ENCODE measurements at places on chromosomes 2 and 18.
A peak's percentile ranks its signal among the peaks of the same experiment; 100 is the strongest.

GRCh38 chr2:200161458-200161857 is 145.0 kb upstream of the SPATS2L start:
- DNase-seq: no peak

GRCh38 chr2:19799881-19800780 is 101.7 kb downstream of the TTC32 start:
- DNase-seq: no peak

- DNase-seq: no peak
Measured at GRCh38 chr2:219453671-219454590, 19.3 kb downstream of the SPEG start.

DNA sequence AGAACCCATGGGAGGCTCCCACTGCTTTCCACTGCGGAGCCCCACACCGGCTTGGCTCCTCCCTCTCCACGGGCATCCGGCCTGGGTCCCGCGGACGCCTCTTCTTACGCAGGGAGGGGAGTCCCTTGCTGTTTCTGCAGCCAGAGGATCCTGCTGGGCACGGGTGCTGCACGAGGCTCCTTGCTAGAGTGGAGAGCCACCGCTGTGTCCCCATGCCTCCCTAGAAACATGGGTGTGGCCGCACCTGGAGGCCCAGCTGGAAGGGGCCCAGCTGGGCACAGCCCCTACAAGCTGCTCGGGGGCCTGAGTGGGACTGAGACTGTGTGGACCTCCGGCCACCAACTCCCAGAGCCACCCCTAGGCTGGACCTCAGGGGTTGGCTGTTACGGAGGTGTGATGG is 67.7 kb upstream of the GPC1 start:
- no peak for DNase-seq

DNA sequence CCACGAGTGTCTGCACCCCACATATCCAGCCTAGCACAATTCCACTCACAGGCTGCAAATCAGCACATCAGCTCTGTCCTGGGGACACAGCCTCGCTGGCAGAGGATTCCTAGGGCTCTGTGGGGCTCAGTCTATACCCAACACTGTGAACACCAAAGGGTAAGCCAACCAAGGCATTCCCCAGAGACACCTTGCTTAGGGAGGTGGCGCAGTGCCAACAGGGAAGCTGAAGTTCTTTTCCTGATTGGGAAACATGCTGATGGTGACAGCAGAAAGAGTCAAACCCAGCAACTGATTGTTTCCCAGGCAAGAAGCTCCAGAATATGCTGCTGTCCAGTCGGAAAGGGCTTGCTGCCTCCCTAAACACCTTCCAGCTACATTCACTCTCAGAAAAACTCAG is 55.8 kb downstream of the TTC32 start:
- no peak for DNase-seq

GRCh38 chr2:15745907-15746702 is 154.4 kb downstream of the DDX1 start:
- no peak for DNase-seq

DNA sequence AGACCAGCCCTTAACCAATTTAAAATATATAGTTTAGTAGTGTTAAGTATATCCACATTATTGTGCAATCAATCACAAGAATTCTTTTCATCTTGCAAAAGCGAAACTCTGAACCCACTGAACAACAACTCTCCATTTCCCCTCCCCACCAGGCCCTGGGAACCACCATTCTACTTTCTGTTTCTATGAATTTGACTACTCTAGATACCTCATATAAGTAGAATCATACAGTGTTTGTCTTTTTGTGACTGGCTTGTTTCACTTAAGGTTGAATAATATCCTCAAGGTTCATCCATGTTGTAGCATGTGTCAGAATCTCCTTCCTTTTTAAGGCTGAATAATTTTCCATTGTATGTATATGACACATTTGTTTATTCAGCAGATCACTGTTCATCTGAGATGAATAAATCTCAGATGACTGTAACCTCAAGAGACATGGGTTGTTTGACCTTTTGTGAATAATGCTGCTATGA is 8.1 kb upstream of the SOS1 start:
- DNase-seq: no peak

DNA sequence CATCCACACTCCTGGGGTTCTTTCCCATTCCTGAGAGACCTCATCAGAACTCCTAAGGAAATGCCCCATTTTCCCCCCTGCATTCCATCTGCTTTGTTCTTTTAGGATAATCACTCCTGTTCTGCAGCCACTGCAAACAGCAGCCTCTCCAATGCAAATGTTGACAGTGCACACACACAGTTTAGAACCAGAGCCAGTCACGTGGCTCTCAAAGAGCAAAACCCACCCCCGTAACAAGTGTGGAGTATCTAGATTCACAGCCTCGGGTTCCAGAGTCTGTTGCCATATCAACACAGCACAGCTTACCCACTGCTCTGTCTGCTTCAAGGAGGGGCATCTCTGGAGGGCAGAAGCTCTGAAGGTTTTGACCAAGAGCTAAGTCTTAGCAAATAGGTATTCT is 180.0 kb downstream of the NAPG start:
- no peak for DNase-seq

GRCh38 chr2:121038891-121039616 is 245.9 kb downstream of the TFCP2L1 start:
- peak; percentile 52 for DNase-seq

DNA sequence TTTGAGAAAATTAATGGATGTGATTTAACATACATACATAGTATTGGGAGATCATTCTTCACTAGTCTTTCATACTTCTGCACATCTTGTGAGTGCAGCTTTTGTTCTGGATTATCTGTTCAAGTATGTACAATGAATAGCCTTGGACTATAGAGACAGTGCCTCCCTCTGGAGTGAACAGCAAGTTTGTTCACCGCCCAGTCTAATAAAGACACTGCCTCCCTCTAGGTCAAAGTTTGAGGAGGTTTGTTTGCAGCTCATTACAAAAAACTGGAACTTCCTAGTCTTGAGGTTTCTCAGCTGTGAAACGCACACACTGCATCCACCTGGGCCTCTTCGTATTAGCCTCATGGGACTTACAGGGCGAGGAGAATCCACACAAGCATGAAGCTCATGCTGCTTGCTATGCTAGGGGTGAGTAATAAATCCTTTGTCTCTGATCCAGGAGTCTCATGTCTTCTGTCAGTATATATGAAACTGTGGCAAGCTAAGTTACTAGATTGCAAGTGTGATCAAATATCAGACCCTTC is 26.0 kb upstream of the LAPTM4A start:
- DNase-seq: no peak

GRCh38 chr18:7633171-7633570 is 66.1 kb downstream of the PTPRM start:
- no peak for DNase-seq

DNA sequence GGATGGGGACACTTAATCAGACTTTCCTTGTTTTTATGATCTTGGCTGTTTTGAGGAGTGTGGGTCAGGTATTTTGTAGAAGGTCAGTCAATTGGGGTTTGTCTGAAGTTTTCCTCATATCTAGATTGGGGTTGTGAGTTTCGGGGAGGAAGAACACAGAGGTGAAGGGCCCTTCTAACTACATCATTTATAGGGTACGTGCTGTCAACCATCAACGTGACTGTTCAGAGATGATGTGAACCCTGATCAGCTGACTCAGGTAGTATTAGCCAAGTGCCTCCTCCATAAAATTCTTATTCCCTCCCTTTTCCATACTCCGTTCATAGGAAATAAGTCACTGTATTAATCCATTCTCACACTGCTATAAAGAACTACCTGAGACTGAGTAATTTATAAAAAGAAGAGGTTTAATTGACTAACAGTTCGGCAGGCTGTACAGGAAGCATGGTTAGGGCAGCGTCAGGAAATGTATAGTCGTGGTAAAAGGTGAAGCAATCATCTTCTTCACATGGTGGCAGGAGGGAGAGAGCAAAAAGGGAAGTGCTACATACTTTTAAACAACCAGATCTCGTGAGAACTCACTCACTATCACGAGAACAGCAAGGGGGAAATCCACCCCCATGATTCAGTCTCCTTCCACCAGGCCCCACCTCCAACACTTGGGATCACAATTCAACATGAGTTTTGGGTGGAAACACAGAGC is 547.1 kb upstream of the LINC00305 start:
- DNase-seq: no peak

GRCh38 chr2:77566582-77566981 is 44.4 kb upstream of the LRRTM4 start:
- DNase-seq: no peak

DNA sequence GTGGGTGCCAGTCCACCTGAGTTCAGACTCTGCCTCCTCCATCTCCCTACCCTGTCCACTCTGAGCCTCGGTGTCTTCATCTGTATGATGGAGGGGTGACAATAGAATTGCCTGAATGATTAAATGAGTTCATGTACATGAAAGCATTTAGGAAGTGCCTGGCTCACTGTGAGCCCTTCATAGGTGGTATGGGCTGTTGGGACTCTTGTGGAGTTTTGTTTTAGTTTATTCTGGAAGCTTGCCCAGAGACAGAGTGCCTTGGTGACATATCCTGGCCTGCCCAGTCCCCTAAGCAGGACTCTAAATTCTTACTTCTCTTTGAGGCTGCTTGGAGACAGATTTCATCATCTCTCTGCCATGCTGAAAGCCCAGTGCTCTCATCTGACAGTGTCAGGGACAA is 24.5 kb upstream of the GIGYF2 start:
- DNase-seq: no peak

DNA sequence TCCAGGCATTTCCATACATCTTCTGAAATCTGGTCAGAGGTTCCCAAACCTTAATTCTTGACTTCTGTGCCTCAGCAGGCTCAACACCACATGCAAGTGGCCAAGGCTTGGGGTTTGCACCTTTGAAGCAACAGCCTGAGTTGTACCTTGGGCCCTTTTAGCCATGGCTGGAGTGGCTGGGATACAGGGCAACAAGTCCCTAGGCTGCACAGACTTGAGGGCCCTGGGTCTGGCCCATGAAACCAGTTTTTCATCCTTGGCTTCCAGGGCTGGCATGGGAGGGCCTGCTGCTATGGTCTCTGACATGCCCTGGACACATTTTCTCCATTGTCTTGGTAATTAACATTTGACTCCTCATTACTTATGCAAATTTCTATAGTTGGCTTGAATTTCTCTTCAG is 988.8 kb upstream of the CNTNAP5 start:
- DNase-seq: no peak

DNA sequence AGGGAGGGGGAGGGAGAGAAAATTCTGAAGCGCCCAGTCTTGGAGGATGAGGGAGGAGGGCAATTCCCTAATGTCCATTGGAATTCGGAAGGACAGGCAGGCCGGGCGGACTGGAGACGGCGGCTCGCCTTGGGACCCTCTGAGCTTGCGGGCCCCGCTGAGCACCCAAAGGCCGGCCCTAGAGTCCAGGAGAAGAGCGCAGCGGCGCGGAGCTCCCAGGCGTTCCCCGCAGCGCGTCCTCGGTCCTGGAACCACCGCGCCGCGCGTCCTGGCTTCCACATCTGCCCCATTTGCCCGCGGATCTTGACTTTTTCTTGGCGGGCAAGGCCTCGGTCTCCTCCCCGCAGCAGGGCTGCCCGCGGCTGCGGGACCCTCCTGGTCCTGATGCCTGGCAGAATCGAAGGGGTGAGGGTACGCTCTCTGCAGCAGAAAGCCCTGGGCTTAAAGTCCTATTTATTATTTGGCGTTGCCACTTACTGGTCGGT is 675 bp upstream of the MLPH start:
- DNase-seq: no peak

DNA sequence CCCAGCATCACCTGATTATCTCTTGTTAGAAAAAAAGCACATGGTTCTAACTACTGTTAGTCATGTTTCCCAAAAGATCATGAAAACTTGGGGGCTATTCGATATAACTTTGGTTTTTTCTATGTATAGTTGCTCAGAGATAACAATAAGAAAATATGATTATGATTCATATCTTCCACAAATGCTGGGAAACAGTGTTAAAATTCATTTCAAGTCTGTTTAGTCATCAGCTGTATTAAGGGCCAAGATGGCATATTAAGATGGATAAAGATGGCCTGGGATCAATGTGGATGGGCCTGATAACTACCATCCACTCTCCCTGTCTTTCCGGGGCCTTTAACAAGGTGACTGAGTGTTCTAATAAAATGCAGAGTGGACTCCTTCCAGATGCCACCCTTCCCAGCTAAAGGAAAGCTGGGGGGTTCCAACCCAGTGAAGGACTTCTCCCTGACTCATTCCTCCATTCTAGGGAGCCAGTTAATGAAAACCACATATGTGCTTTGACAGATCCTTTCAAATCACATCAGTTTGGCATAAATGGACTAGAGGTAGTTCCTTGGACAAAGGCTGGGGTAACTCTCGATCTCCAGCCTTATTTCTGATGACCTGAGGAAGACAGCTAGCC is 221.6 kb downstream of the VAPA start:
- no peak for DNase-seq

DNA sequence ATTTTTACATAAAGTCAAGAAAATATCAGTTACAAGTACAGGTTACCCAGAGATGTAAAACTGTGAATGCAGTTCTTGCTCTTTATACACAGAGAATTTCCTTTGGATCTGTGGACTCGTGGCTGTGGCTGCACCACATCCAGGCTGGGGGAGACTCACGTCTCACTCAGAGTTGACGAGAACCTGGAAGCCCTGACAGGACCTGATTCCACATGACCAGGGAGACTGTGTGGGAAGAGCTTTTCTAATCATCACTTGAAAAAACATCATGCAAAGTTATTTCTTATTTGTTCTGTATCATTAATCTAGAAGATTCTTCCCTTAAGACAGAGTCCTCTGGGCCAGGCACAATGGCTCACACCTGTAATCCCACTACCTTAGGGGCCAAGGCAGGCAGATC is 1159.0 kb downstream of the RPIA start:
- no peak for DNase-seq

DNA sequence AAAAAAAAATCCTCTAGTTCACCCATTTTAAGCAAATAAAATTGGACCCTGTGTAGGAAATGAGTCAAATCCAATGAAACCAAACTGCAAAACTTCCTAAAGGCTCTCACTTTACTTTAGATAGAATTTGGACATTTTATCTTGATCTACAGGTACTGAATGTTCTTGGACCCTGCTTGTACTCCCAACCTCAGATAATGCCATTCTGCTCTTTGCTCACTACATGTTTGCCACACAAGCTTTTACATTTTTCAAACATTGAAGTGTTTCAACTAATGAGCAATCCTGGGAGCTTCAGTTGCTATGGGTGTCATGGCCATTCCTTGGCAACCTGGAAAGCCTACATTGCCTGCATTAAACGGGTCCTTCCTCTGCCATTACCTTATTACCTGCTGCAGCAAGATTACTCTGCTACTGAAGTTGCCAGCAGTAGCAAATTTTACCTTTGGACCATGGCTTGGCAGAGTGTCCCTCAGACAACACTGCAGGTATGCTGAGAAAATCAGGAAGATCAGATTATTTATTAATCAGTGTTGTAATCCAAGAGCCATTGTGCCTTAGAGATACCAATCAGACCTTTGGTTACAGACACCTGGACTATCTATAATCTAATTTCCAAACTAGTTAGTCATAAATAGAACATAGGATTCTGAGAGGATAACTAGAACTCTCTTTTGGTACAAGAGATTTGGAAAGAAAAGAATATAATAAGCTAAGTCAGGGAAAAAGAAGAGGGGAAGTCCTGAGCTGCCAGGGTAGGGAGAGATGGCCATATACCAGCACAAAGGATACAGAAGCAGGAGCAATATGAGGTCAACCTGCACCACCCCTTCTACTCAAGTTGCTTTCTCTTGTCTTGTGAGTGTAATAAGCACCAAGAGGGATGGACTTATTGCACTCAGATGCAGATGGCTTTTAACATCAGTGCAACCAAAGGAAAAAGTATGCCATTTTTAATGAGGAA is 293.3 kb upstream of the TFPI start:
- no peak for DNase-seq

Measured in Caki2 (cell line).